ENCODE measurements at places on chromosomes 3 and 15. TPM values are rescaled to one million over a fixed set of nuclear protein-coding genes. Genes with fewer than 3 reads are reported as not detected.

UCN2 gene
- 0.29 TPM for total RNA-seq

GRCh38 chr3:88691081-88691480 lies 416.3 kb upstream of the EPHA3 start:
- DNase-seq: peak; percentile 2

NR2E3 gene
- total RNA-seq: under 0.01 TPM

DNA sequence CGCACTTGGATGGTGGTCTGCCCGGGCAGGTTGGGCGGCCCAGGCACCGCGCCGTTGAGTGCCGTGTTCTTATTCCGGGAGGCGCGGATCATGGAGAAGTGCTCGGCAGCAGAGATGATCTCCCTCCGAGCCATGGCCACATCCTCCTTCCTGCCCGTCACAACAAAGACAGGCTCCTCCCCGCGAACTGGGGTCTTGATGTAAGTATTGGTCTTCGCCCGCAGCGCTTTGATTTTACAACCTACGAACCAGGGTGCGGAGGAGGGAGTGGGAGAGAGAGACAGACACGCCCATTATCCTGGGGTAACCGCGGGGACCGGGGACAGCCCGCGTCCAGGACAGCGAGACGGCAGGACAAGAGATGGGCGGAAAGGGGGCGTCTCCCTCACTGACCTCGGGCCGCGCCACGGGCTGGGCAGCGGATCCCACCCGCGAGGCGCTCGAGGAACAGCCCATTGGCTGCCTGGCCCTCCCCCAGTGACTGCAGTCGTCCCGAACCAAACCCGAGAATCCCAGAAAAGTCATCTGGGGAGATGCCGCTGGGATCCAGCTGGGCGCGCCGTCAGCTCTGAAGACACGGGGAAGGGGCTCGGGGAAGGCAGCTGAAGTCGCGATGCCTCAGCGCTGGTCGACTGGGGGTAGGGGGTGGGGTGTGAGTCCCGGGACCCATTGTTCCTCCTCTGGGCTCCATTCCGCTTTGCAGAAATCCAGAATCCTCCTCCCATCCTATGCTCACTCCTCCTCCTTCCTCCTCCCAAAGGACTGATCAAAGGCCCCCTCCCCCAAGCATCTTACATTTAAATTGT lies 1.2 kb downstream of the MEX3B start:
- peak; percentile 95 for DNase-seq

DNA sequence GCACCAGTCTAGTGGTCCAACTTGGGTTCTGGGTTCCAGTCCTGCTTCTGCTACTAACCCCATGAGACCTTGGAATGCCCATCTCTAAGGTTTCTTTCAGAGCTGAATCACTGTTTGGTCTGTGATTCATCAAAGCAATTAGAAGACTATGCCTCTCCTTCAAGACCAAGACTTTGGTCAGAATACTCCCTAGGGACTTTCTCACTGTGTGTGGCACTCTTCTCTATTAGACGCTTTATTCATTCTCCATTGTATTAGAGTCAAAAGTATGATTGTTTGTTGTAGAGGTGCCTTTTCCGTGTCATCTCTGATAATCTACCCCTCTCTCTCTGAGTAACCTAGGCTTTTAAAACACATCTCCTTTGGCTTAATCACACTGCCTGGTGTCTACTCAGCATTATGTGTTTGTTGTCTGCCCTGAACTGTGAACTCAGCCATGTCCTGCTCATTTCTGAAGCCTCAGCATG lies 90.5 kb downstream of the LPP start:
- peak; percentile 81 for DNase-seq
